H4 (cell line): ENCODE measurements at places on chromosomes 13 and 19.

DNA sequence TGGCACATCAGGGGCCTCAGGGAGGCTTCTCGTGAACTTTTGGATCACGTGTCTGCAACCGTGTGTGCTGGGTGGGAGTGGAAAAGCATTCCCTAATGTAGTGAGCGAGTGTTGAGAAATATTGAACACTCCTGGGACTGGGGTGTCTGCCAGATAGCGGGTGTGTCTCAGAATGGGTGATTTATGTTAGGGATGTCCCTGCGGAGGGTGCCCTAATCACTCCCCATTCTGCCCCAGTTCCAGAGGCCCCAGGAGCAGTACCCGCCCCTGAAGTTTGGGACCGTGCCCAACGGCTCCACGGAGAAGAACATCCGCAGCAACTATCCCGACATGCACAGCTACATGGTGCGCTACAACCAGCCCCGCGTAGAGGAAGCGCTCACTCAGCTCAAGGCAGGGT, 24.2 kb upstream of the GRWD1 start:
- DNase-seq: no peak

DNA sequence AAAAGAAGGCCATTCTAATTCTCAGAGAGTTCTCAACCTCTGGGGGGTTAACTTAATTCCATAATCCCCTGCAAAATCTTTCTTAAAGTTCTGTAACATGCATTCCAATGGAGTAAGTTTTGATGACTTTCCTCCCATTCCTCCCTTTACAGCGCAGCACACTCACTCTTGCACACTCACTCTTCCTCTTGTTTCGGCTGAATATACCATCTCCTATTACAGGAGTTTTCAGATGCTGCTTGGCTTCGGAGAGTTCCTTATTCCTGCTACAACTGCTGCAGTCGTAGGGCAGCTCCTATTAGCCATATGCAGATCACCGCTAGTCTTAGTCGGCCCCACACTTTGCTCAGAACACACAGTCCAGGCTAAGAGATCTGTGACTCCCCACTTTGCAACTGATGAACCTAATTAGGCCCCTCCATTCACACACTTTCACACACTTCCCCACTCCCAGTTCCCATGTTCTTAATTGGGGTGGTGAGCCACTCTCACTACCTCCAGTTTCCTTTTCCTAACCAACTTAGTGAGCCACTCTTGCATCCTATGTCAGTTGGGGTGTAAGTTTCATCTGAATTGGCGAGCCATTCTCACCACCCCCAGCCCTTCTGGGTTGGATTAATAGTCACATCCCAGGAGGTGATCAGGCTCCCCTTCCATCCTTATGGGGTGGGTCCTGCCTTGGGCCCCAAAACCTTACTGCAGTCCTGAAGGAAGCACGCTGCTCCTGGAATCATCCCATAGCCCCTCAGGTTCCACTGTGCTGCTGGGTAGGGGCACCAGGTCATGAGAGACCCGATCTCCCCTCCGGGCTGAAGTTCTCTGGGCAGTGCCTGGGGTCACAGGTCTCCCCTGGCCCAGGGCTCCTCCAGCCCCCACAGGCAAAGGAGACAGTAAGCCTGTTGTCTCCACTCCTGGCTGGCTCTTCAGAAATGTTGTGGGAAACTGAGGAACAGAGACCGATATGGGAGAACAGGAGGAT, 53.9 kb downstream of the OR10H4 start:
- DNase-seq: no peak

GRCh38 chr13:88086577-88086976, 415.4 kb downstream of the SLITRK5 start:
- peak; percentile 15 for DNase-seq

GRCh38 chr19:4482721-4483364, 10.7 kb downstream of the HDGFL2 start:
- no peak for DNase-seq

GRCh38 chr13:73767747-73768315, 366.4 kb downstream of the KLF12 start:
- DNase-seq: no peak

- peak; percentile 61 for DNase-seq
Measured at GRCh38 chr13:92838786-92839185, 387.8 kb upstream of the GPC6 start.

GRCh38 chr19:40616178-40616577, 15.0 kb downstream of the LTBP4 start:
- no peak for DNase-seq

- no peak for DNase-seq
Measured at GRCh38 chr13:34364633-34365032, 546.7 kb downstream of the RFC3 start.

GRCh38 chr19:38277549-38277948, 13.2 kb downstream of the SPINT2 start:
- DNase-seq: no peak

DNA sequence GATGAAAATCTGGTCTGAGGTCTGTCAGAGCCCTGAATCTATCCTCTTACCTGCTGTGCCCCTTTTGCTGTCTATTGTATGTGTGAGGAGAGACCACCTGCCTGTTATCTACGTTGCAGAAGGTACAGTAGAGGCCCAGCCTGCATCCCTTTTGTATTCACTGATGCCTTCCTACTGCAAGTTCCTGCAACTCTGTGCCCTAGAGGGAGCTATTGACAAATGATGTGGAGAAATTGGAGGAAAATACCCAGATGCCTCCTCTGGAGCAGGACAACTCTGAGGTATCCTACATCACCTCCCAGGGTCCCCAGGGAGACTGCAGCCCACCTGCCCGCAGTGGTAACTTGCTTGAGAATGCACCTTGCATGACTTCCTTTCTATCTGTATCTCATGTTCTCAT, 33.7 kb downstream of the SIAH3 start:
- no peak for DNase-seq
